ENCODE measurements at places on chromosomes 3 and 15. TPM values are rescaled to one million over a fixed set of nuclear protein-coding genes. Genes with fewer than 3 reads are reported as not detected.

The GOLGA8G gene
- total RNA-seq, result not detected

The POPDC2 gene
- 0.48 TPM for total RNA-seq

The FBLN2 gene
- total RNA-seq, result 1.2 TPM

The BRPF1 gene
- total RNA-seq, result 34.3 TPM

Measured in vein endothelial cell (primary cell).